ENCODE measurements at places on chromosomes 11 and 22. TPM values are rescaled to one million over a fixed set of nuclear protein-coding genes. Genes with fewer than 3 reads are reported as not detected.

GRCh38 chr11:1481861-1482441, 4.6 kb downstream of the MOB2 start:
- no peak for DNase-seq

DNA sequence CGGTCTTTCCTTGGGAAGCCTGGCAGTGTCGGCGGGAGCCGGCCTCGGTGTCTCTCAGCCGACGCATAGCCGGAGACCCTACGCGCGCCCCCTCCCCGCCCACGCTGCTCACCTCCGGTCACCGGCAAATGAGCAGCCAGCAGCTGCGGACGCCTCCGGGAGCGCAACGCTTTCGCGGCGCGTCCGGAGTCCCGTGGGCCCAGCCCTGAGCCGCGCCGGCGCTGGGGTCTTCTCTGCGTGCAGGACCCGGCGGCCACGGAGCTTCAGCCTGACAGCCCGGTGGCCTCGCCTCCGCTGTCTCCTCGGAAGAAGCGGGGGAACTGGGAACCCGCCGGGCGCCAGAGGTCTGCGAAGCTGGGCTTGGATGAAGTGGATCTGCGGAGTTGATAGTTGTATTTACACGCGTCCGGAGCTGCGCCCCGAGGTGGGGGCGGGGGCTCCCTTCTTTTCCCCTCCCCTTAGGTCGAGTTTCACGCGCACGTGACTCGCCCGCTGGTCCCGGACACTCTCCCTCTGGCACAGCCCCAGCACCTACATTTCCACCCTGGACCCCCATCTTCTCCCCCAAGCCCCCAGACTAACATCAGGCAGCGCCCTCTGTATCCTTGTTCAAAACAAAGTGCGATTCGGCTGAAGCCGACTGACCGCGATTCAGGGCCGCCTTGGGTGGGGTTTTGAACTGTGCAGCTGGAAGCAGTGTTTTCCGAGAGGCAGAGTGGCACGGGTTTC, at the start of gene SLC43A1:
Gene SLC43A1, minus strand, starts transcription at position 371 of the 729 bp plus-strand sequence. CDS start 1,591 bp downstream, outside the sequence.
- peak; percentile 76 for DNase-seq

DNA sequence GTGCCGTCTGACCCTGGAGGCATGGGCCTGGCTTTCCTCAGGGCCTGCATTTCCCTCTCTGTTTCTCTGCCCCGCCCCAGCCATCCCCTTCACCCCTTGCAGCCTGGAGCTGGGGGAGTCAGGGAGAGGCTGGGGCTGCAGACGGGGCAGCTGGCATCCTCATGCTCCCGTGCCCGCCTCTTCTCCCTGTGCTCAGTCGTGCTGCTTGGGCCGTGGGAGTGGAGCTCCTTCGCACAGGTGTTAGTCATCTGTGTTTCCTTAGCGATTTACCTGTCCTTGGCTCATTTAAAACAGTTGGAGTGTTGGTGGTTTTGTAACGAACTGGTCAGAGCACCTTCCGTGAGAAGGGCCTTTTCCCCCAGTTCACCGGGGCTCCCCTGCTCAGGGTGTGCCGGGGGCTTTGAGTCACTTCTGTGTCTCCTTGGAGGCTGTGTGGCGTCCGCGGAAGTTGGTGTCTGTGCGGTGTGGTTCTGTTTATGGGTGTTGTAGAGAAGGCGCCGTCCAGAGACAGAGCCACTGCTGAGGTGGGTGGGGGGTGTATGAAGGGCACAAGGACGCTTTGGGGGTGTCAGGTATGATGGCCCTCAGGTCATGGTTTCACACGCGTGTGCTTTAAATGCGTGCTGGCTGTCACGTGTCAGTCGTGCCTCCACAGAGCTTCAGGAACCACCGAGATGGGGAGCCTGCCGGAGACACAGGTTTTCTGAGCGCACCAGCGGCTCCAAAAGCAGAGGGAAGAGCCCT, 19.5 kb downstream of the BRSK2 start:
- DNase-seq = no peak

DNA sequence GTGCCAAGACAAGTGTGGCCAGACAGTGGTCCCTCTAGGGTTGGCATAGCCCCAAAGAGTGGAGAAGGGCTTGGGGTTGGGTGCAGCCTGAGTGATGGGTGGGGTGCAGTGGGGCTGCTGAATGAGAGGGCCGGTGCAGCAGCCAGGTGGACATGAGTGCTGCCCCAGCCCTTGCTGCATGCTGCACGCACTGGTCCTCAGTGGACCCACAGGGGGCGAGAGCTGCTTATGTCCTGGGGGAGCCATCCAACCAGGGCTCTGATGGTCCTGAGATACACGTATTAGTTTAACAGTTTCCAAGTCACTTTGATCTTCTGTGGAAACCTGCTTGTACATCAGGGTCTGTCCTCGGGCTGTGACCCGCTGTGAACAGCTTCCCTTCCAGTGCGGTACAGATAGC, 23.9 kb upstream of the ACR start:
- DNase-seq = no peak

The OR8G5 gene
- not detected for polyA plus RNA-seq

GRCh38 chr22:37982938-37983859, 1.2 kb downstream of the SOX10 start:
- DNase-seq = no peak

GRCh38 chr22:33971561-33971961, 51.3 kb upstream of the LARGE1 start:
- DNase-seq = peak; percentile 21

DNA sequence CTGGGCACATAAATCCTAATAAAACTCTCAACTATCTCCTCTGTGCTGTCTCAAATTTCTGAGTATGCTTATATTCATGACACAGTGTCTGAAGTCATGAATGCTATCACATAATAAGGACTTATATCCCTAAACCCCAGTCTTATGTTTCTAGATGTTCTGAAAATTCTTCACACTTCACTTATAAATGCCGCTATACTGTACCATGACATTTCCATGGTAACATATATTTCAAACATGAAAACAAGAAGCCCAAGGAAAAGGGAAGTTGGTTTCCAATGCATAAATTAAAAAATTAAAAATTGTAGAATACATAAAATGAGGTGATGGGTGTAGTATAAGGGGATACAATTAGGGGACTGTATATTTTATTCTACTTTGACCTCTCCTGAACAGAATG, 11.7 kb downstream of the GVQW3 start:
- no peak for DNase-seq

The CLDN5 gene
- polyA plus RNA-seq = 51.8 TPM

DNA sequence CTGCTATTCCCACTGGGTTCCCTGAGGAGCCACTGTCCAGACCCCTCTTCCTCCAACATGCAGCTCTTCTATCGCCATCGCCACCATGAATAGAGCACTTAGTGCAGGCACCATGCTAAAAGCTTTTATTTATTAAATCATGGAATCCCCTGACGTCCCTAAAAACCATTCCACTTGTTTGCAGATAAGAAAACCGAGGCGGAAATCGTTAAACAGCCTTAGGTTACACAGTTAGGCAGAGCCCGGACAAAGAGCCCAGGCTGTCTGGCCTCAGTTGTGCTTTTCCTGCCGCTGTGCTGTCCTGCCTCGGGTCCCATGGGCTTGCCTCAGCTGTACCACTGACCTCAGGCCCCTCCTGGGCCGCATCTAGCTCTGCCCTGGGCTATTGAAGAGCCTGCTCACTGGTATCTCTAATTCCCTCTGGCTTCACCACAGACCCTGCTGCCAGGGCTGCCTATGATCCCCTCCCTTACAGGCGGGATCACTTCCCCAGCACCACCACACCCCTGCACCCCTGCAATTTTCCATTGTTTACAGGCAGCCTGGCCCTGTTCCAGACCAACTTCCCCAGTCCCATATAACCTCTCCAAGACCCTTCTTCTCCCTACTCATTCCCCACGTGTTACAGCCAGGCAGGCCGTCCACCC, 13.0 kb upstream of the TUB start:
- DNase-seq = no peak

DNA sequence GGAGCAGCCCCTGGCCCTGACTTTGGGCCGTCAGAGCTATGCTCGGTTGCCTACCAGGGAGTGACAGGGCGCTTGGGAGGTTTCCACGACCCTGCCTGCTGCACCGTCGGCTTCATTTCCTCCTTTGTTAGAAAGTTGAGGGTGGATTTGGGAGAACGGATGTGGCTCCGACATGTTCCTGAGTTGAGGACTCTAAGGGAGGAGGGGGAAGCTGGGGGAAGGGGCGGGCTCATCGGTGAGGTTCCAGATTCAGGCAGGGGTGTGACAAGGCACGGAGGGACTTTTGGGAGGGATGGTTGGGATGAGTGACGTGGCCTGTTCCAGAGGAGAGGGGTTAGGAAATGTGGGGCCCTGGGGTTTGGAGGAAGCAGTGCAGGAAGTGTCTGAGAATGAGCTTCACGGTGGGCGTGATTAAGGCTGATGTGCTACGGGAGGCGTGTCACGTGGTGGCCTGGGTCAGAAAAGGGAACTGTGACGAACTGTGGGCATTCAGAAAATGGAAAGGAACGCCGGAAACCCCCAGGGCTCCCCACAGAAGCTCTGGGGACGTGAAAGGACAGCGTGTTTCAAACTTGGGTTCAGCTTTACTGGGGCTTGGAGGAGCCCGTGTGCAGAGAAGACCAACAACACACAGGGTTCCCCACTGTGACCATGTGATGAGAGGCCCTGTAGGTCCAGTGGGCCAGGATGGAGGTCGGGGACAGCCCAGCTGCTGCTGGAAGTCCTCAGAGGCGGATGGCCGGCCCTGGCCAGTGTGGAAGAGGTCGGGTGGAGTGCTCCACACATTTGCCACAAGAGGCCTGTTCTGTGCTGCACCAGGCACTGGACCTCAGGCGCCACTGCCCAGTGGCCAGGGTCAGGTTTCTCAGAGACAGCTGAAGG, 2.8 kb downstream of the PARVB start:
- DNase-seq = peak; percentile 85

GRCh38 chr11:10327254-10327653, 22.4 kb downstream of the ADM start:
- DNase-seq = peak; percentile 58

The FDXACB1 gene
- 2.2 TPM for polyA plus RNA-seq

GRCh38 chr11:109929308-109929707, 163.9 kb upstream of the ZC3H12C start:
- no peak for DNase-seq

DNA sequence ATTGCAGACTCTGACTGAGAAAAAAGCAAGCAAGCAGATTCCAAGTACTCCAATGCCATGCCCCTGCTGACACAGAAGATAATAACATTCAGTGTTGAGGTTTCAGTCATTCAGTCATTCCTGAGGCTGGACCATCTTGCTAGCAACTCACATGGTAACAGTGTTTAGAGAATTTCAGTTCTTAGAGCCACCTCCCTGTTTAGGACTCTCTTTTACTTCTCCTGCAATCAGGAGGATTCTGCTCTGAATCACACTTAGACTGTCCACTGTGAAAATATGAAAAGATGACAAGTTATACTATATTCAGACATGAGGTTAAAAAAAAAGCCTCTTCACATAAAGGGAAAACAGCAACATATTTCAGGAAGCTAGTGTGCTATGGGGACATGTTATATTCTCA, 183.9 kb upstream of the CTSC start:
- no peak for DNase-seq

The ART1 gene
- polyA plus RNA-seq = 2.9 TPM

- DNase-seq = no peak
Observed at GRCh38 chr11:119892311-119892808, 163.4 kb upstream of the NECTIN1 start.

DNA sequence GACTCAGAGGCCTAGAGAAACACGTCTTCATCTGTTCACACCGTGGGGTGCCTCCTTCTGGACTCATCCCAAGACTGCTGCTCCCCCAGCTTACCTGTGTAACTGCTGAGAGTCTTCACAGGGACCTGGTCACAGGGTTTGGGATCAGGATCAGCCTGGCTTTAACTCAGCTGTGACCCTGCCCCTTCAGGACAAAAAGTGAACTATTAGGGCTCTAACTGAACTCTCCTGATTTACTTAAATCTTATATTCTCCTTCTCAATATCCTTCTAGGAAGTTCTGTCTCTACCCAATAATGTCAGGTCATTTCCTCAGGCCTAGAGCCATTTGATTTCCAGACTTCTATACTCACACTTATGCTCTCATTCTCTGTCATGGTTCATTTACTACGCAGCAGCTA, 108.4 kb downstream of the ZNF280B start:
- DNase-seq = no peak

DNA sequence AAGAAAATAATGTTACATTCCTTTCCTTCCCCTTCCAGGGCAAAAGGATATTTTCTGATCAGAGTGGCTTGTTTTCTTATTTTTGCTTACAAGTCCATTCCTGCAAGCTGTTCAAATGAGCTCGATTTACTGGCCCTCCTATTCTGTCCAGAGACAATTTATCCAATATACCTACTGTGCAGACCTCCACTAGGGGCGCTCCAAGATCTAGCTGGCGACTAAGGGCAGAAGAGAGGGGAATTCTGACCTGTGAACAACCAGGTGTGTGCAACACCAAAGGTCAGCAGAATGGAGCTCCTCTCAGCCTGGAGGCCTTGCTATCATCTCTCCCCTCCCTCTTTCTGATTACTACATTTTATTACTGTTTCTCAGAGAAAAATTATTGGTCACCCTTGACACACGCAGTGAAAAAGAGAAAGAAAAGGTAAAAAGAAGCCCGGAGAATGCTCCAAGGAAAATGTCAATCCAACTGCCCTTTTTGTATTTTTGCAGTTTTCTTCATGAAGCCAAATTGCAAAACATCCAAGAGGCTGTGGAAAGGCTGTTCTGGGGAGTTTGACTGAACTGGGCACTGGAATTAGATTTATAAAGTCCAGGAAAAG, 3.2 kb downstream of the SEZ6L start:
- DNase-seq = peak; percentile 13

DNA sequence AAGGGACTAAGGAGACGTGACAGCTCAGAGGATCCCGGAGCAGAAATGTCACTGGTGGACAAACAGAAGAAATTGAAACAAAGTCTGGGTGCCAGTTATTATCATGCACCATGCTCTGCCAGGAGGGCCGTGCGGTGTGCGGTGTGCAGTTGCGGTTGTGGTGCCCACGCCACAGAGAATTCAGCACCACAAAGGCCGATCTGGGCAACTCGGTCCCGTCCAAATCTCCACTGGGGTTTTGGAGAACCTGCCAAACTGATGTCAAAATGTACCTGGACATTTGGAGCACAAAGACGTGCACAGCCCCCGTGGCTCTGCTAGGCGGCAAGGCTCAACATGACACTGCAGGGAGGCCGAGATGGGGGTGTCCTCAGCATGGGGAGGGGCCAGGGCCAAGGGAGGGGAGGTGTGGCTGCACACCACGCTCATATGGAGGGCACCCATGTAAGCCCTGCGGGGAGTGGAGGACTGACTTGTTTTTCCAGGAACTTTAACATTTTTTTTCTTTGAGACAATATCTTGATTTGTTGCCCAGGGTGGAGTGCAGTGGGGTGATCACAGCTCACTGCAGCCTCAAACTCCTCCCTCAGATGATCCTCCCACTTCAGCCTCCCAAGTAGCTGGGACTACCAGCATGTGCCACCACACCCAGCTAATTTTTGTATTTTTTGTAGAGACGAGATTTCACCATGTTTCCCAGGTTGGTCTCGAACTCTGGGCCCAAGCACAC, 39.4 kb downstream of the GNB1L start:
- DNase-seq = no peak

DNA sequence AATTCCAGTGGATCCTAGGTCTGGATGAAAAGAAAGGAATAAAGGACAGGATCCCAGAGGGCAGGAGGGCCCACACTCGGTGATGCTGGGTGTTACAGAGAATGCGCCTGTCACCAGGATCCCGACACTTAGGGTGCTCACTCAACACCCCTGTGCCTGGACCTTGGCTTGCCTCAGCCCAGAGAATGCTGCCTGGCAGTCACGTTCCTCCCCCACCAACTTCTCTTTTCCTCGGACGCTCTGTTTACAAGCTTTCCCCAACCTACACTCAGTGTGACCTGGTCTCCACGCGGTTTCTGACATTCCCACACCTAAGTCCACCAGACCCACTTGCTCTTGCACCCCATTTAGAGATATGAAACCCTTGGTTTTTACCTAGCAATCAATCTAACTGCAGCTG, 38.0 kb upstream of the ETS1 start:
- DNase-seq = no peak
